ENCODE measurements at places on chromosomes 5 and 9. TPM values are rescaled to one million over a fixed set of nuclear protein-coding genes. Genes with fewer than 3 reads are reported as not detected.

GRCh38 chr5:84191281-84191680 lies 193.4 kb downstream of the EDIL3 start:
- no peaks in the 10 kb centered on the region for H3K4me1 ChIP-seq

- H3K4me1 ChIP-seq, result no peaks in the 10 kb centered on the region
- H3K36me3 ChIP-seq, result no peaks in the 10 kb centered on the region
- DNase-seq, result no peak
- H3K27ac ChIP-seq, result no peak overlapping the region
- H3K27me3 ChIP-seq, result no peaks in the 10 kb centered on the region
Observed at GRCh38 chr9:72464857-72465592, 56.4 kb upstream of the TMC1 start.

DNA sequence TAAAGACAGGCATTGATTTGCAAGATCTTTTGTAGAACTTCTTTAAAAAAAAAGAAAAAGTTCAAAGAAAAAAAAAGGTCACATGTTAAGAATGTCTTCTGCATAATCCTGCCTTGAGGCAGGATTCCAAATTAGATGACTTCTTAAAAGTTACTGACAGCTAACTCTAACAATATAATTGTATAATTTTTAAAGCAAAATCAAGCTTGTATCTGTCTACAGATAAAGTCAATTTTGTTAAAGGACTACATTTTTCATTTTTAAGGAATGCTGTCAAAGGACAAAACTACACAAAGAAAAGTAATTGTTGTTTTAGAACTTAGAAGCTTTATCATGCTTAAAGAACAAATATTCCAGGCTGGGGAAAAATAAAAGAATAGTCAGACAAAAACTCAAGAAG lies 57.8 kb downstream of the MPDZ start:
- no peak overlapping the region for H3K4me3 ChIP-seq
- H3K27ac ChIP-seq, result no peak overlapping the region
- peaks cover 4% of the 10 kb centered on the region for H3K36me3 ChIP-seq

Gene SHROOM1
- total RNA-seq, result 49.4 TPM

Gene CDO1
- total RNA-seq, result 36.0 TPM

DNA sequence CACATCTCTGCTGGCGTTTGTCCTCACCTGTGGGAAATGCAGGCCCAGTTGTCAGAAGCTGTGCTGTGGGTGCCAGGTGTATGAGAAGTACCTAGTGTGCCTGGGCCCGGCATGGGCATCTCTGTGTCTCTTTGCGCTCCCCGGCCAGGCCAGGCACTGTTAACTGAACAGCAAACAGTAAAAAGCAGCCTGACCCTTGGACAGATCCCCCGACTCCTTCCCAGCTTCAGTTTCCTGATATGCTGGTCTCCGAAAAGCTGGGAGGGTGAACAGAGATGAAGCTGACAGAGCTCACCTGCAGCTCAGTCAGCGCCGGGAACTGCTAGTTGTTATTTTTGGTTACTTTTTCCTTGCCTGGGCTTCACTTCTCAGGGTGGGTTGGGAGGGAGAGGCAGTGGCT lies 28.9 kb downstream of the RXRA start:
- no peak overlapping the region for H3K27ac ChIP-seq
- no peaks in the 10 kb centered on the region for H3K36me3 ChIP-seq

- no peaks in the 10 kb centered on the region for H3K36me3 ChIP-seq
- no peaks in the 10 kb centered on the region for H3K4me1 ChIP-seq
- no peak overlapping the region for H3K4me3 ChIP-seq
Observed at GRCh38 chr9:86486891-86487837, 133.0 kb upstream of the TUT7 start.

GRCh38 chr5:117486261-117486660 lies 911.6 kb upstream of the SEMA6A start:
- no peaks in the 10 kb centered on the region for H3K4me1 ChIP-seq
- DNase-seq, result no peak
- no peak overlapping the region for H3K27ac ChIP-seq
- H3K27me3 ChIP-seq, result no peaks in the 10 kb centered on the region
- no peak overlapping the region for H3K4me3 ChIP-seq
- H3K36me3 ChIP-seq, result no peaks in the 10 kb centered on the region

Gene CTXN3
- total RNA-seq, result not detected
